Fibroblast of villous mesenchyme (primary cell): ENCODE measurements at places on chromosomes 11 and 22.

- peak; percentile 19 for DNase-seq
Measured at GRCh38 chr22:19723983-19724827, 866 bp downstream of the GP1BB start.

- DNase-seq, result no peak
Measured at GRCh38 chr11:1888811-1889210, 2.9 kb downstream of the PRR33 start.

DNA sequence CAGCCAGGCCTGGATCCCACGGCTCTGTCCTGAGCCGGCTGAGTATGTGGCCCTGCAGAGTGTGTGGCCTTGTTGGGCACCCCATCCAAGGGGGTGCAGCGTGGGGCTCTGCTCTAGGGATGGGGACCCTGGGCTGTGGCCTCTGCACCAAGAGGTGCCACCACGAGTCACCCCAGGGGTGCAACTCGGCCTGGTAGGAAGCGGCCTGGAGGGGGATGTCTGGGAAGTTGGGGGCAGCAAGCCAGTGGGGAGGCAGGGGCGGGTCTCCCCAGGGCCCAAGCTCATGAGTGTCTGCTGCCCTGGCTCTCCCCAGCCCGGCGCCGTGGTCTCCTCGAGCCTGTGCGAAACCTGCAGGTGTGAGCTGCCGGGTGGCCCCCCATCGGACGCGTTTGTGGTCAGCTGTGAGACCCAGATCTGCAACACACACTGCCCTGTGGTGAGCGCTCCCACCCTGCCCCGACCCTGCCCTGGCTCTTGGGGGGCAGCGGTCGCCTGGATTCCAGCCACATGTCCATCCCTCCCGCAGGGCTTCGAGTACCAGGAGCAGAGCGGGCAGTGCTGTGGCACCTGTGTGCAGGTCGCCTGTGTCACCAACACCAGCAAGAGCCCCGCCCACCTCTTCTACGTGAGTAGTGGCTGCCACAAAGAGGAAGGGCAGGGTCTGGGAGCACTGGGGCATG is 24.2 kb upstream of the MUC5B start:
- no peak for DNase-seq

- DNase-seq, result no peak
Measured at GRCh38 chr22:25757686-25758085, 15.7 kb downstream of the MYO18B start.

DNA sequence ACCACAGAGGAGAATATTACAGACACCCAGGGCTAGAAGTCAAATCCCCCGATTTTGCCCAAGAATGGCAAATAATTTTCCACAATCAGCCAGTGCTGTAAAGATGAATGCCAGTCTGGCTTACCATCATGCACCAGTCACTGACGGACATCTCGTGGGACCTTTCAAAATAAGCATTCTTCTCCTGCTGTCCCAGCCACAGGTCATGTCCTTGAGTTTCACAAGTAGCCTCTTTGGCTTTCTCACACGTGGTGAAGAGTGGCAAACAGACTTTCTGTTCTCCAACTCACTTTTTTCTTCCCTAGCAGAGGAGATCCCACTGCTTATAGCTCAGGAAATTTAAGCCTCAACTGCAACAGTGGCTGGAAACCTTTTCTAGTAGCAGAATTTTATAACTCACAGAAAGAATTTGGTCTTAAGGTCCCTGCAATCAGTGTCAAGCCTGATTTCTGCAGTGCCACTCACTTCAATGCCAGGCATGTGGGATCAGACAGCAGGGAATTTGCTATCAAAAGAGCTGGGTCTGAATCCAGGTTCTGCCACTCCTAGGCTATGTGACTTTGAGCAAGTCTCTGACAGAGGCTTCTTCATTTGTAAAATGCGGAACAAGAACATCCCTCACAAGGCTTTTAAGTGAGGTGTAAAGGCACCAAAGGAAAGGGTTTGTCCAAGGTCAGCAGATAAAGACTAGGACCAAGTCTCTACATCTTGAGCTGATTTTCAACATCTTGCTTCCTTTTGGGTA is 3.6 kb downstream of the PIK3IP1 start:
- no peak for DNase-seq

DNA sequence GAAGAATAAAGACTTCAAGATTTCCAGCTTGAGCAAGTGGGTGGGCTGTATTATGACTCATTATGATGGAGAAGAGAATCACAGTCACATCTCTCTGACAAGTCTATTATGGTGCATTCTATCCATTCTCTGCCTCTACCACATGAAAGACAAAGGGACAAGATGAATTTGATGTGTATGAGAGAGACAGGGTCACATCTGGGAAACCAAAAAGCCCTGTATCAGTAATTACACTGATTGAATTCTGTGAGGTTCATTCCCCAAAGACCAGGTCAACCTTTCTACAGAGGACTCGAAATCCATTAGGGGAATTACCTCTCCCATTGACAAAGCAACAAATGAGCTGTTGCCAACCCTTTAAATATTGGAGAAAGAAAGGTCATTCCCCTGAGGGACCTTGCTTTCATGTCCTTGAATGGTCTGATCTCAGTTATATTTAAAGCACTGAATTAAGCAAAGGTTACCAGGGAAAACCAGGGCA is 109.6 kb downstream of the USP35 start:
- DNase-seq, result no peak
